ENCODE measurements at places on chromosomes 4 and X.

GRCh38 chr4:28744066-28744465 lies 1883.4 kb downstream of the STIM2 start:
- DNase-seq: no peak

- DNase-seq: no peak
Measured at GRCh38 chrX:9977635-9978034, 10.5 kb downstream of the CLDN34 start.

DNA sequence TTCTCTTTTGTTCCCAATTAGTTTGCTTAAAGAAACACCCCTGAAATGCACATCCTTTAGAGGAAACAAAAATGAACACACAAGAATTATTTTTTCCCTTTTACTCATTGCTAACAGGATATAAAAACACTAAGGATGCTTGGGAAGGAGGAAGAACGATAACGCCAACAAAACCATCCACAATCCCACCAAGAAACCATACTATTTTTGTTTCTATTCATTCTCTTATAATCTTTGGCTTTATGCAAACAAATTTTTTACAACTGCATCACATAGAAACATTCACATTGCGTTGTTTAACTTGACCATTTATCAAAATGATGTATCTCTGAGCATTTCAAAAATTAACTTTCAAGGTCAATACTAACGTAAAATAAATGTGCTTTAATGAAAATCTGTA lies 12.0 kb downstream of the APBB2 start:
- DNase-seq: no peak

DNA sequence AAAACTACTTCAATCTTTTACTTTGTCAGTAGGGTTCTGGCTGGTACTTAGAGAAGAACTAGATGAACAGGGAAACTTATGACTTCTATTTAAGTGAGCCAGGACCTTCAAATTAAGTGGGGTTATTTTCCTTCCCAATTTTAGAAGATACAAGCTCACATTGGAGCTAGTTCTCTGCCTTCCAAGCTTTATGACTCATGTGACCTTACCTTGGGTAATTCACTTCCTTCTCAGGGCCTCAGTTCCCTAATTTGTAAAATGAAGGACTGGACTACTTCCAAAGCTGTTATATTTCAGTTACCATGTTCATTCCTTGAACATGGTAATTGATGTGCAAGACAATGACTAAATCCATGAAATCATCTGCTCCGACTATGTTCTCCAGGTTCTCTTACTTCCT lies 32.0 kb upstream of the DCX start:
- no peak for DNase-seq

- DNase-seq: no peak
Measured at GRCh38 chr4:165345666-165346417, 18.4 kb downstream of the MSMO1 start.

- no peak for DNase-seq
Measured at GRCh38 chr4:46432923-46433322, 43.0 kb upstream of the GABRA2 start.

DNA sequence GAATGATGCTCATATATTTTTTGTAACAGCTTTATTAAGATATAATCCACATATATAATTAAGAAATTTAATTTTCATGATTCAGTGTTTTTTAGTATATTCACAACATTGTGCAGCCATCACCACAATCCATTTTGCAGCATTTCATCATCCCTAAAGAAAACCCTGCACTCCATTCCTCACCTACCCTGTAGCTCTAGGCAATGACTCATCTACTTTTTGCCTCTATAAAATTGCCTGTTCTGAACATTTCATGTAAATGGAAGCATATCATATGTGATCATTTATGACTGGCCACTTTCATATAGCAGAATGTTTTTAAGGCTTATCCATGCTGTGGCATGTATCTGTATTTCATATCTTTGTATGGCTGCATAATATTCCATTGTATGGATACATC lies 339.9 kb downstream of the MAPK10 start:
- no peak for DNase-seq

GRCh38 chr4:68218044-68218443 lies 27.4 kb downstream of the TMPRSS11B start:
- DNase-seq: no peak

- no peak for DNase-seq
Measured at GRCh38 chrX:2449135-2449886, 51.5 kb downstream of the DHRSX start.

DNA sequence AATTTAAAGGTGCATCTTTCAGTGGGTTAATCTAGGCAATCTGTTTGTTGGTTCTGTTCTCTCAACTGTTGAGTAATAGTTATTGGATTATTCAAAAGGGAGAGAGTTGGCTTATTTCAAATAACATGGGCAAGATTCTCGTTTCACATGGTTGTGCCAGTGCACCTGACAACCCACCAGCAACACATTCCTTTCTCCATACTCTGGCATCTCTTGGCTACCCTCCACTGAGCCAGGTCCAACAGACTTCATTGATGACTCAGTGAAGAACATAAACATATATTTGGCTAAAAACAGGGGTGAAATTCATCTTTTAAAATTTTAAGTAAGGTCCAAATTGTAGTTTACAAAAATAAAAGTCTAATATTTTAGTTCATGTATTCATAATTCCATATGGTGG lies 967.2 kb downstream of the RPA4 start:
- DNase-seq: no peak

DNA sequence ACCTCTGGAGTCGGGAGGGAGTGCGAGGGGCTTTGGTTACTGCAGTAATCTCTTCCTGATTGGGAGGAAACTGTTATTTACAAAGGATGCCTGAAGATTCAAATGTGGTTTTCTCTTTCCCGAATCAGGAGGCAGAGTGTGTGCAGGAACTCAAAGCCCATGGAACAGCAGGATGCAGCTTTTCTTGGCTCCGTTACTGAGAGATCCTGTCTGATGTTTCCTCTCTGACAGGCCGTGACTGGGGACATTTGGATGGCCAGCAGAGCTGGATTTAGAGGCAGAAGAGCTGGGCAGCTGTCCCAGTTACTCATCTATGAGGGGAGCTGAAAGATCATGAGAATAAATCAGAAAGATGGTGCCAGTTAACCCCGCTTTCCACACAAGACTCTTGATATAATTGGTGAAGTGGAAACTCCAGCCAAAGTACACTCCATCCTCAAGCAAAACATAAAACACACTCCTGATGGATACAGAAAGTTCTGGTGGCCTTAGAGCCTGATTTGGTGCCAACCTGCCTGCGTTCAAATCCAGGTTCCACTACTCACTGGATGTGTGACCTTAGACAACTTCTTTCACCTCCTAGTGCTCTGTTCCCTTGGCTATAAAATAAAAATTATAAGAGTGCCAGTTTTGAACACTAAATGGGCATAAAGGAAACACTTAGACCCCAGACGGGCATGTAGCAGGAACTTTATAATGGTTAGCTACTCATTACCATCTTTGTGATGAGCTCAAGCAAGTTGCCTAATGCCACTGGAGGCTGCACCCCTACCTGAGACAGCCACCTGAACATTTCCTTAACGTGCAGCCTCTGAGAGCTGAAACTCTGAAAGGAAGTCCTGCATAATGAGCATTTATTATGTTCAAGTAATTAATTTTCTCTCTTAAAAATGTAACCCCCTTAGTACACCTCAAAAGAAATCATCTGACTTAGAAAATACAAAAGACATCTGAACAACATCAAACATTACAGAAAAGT lies 349.0 kb upstream of the GATB start:
- DNase-seq: no peak

DNA sequence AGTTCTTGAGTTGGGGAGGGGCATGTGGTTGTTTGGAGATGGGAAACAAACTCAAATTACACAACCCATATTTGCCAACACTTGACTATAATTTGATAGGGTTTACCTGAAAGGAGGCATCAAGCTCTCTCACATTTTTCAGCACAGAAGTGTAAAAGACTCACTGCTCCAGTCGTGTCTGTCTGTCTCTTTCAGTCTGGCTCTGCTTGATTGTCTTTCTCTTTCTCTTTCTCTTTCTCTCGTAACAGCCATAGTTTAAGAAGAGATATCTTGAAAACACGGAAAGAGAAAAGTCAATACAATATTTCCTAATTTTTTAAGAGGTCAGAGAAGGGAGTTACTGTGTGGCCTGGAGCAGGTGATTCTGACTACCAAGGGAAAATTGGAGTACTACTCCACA lies 413.6 kb upstream of the CXorf51A start:
- no peak for DNase-seq

DNA sequence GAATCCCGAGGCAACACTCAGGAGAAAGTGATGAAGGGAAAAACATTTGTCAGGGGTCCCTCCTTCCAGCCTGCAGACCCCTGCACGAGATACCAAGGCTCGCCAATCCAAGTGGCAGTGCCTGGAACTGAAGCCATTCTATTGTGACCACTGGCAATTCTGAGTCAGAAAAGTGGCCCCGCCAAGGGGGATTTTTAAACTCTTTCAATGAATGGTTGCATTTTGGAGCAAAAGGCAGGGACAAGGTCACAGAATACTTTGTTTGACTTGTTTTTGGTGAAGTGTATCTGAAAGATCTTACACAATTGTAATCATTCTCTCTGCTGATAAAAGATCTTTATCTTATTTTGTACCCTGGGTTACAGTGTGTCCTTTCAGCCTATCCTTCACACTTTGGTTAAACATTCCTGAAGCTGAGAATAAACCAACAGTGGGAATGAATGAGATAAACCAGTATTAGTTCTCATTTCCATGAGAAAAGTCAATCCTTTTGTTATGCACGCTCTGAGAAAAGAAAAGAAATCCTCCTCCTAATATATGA lies 115.9 kb upstream of the PDLIM3 start:
- DNase-seq: no peak

DNA sequence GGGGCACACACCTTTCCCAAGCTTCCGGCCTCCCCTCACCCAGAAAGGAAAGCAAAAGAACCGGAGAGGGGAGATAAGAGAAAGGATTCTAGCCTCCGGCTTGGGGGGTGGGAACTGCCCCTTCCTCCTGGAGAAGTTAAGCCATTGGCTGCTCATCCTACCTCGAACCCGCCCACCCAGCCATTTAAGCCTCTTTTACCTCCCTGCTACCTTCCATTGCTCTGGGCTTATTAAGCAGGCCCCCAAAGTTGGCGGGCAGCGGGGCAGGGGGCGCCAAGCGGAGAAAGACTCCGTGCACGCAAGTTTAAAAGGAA lies 2.3 kb downstream of the MAML3 start:
- DNase-seq: no peak

- DNase-seq: no peak
Measured at GRCh38 chrX:925652-926061, 286.8 kb downstream of the CRLF2 start.

- no peak for DNase-seq
Measured at GRCh38 chr4:123522646-123523045, 126.1 kb downstream of the SPRY1 start.

DNA sequence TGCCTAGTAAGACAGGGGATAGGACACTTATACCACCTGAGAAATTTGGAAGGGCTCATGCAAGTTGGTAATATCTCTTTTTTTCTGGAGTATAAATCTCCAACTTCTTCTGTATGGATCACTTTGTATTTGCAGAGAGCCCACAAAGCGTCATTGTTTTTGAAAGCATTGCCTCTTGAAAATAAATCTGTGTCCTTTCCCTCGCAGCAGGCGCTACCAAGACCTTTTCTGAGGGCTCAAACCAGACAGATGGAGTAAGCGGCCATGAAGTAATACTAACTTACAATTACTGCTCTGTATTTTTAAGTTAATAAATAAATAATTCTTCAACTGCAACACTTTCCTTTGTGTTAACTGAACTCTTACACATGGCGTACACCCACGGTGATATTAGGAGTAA lies 56.0 kb upstream of the FBXW7 start:
- no peak for DNase-seq

DNA sequence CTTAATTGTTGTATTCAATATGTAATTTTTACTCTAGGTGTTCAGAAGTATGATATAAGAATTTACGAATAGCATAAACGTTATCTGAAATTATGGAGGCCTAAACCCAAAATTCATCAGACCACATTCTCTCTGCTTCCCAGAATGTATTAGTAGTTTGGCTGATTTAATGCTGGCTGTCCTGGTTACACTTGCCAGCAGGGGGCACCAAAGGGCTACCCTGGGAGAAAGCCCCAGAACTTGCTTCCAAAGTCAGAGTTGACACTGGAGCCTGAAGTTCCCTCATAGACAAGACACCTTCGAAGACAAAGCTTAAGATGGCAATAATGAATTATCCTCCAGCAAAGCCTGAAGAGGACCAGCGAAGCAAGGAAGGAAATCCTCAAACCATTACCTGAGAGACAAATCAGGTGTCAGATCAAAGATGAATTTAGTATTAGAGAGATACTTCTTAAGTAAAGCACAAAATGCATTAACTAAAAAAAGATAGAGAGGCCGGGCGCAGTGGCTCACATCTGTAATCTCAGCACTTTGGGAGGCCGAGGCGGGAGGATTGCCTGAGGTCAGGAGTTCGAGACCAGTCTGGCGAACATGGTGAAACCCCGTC lies 11.3 kb upstream of the ANOS1 start:
- peak; percentile 4 for DNase-seq

GRCh38 chrX:54748626-54749025 lies 49.4 kb downstream of the ITIH6 start:
- DNase-seq: no peak

GRCh38 chrX:101551380-101551767 lies 1.0 kb downstream of the ARMCX1 start:
- no peak for DNase-seq

DNA sequence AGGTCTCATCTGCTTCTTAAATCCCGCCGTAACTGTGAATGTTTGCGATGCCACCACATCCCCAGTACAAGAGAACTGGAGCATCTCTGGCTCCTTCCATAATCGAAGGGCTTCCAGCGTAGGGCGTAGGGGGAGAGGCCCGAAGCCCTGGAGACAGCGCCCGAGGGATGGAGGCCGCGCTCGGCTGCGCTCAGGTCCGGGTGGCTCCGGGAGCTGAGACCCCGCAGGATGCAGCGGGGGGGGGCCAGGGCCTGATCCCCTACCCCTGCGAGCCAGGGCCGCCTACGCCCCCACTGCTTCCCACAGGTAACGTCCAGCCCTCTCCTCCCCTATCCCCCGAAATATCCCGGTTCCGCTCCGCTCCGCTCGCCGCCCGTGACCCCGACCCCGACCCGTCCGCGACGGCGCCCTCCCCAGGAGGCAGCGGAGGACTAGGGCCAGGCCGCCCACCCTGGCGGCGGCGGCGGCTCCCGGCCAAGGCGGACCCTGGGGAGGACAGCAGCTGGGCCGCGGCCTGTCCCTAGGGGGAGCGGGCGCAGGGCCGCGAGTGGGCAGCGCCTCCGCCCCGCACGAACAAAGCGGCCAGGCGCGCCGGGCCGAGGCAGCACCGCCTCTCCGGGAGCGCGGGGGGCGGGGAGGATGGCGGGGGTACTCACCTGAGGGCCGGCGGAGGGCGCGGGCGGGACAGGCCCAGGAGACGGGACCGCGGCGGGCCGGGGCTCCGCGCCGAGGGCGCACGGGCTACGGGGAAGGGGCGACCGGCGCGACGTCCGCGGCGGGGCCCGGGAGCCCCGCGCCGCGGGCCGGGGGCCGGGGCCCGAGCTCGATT lies 723 bp downstream of the WDFY3 start:
- no peak for DNase-seq
